NCI-H1436 treated with DMSO at 0.1 percent for 48 hours (cell line): ENCODE measurements at places on chromosomes 3 and 15.
A peak's percentile ranks its signal among the peaks of the same experiment; 100 is the strongest.

GRCh38 chr15:52717924-52718323, 38.7 kb upstream of the ATOSA start:
- DNase-seq = no peak

DNA sequence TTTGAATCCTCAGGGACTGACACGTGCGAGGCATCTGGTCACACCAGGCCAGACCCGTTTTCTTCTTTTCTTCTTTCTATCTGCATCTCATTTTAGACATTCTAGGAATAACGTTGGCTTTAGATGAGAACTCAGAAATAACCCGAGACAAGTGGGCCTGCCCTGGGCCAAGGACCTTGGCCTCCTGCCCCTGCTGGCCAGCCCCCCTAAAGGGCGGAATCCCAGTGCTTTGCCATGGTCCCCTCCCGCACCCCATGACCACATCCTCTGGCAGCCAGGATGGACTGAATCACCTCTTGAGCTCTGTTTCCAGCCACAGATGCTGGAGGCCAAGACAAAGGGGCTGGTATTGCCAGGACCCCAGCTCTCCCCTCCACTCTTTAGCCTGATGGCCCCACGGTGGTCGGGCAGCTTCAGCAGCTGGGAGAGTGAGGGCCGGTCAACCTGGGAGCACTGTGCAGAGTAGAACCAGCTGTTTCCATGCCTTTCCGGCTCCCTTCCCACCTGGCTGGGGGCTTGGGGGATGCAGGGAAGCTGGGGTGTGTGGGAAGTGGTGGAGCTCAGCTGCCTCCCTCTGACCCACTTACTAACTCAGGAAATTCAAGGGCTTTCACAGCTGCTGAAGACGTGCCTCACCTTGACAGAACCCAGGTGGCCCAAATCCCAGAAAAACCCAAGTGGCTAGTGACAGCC, 190.9 kb downstream of the FAM43A start:
- no peak for DNase-seq

GRCh38 chr15:25790000-25790660, 73.0 kb downstream of the ATP10A start:
- DNase-seq = no peak

GRCh38 chr3:34407281-34407680, 608.9 kb downstream of the PDCD6IP start:
- no peak for DNase-seq

DNA sequence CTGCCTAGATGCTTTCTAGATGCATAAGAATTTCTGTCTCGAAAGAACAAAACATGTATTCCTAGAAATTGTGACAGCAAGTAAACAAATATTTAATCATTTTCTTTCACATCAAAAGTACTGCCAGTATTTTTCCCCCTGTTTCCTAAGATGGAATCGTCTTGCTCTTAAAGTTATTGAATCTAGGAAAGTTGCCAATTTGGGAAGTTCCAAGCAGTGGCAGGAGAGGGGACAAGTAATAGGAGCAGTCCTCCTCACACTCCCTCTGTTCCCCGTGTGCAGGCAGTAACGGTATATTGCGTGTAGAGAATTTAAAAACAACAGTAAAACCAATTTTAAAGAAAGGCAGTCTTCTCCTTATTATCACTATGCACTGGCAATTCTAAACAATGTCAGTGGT, 619.8 kb downstream of the TBL1XR1 start:
- DNase-seq = no peak

- DNase-seq = no peak
Measured at GRCh38 chr3:168839653-168840052, 743.9 kb upstream of the GOLIM4 start.

- DNase-seq = no peak
Measured at GRCh38 chr3:102092617-102093466, 243.5 kb downstream of the NFKBIZ start.

GRCh38 chr3:14307656-14308302, 94.6 kb upstream of the SLC6A6 start:
- DNase-seq = no peak

DNA sequence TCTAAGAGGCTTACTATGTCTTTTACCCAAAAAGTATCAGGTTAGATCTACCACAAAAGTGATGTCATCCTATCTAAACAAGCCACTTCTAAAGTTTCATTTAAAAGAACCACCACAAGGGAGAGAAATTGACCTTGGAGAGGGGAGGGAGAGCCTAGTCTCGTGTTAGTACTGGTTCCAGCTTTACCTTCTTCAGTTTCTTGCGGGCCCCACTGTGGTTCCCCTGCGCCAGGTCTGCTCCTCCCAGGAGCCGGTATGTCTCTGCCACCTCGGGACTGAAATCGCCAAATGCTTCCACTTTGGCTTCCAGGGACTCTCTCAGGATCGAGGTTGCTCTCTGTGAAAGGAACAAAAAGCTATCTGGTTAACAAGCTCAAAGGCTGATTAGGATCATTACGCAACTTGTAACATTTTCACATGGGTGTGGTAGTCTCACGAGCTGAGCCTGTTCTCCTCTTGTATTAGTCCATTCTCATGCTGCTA, 51.1 kb downstream of the SYNM start:
- no peak for DNase-seq

DNA sequence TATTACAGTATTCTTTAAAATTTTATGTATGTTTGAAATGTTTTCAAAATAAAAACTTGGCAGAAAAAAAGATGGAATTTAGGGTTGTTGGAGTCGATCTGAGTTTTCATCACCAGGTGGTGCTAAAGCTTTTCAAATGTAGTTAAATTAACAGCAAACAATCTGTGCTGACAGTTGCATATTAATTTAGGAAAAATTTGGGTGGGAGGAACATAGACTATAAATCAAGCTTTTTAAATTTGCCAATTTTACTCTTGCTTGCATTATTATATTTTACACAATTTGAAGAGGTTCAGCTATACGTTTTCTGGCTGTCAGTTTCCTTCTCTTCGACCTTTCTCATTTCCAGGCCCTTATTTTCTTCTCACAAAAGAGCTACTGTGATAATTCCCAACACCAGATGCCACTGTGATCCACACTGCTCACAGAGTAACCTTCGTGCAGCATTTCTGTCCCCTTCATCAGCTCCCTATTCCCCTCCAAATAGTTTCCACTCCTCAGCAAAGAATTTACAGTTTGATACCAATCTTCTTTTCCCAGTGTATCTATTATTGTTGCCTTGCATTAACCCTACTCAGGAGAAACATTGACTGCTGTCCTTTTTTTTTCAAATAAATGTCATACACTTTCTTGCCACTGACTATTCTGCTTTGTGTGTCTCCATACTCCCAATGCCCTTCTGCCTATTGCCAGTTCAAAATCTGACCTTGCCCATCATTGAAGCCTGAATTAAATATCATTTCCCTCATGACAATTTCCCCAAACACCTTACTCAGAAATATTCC, 53.4 kb upstream of the EIF5A2 start:
- no peak for DNase-seq

DNA sequence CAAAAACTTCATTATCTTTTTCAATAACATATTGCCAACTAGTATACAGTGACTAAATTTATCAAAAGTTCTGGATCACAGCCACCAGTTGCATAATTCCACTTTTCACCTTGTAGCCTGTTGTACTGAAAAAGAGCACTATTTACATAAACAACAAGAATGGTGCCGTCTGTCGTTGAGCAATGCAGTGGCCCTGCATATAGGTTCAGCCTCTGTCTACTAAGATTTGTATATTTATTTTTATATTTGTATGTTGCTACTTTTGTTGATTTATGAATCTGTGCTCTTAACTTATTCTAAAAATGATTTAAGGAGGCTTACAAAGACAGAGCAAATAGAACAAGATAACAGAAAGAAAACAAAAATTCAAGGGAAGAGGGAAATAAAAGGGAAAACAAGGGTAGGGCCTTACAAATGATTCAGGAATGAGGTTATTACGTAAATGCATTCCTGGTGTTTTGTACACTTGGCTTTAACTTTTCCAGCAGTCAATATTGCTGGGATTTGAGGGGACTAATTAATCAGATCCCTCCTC, 257.6 kb upstream of the STT3B start:
- no peak for DNase-seq

DNA sequence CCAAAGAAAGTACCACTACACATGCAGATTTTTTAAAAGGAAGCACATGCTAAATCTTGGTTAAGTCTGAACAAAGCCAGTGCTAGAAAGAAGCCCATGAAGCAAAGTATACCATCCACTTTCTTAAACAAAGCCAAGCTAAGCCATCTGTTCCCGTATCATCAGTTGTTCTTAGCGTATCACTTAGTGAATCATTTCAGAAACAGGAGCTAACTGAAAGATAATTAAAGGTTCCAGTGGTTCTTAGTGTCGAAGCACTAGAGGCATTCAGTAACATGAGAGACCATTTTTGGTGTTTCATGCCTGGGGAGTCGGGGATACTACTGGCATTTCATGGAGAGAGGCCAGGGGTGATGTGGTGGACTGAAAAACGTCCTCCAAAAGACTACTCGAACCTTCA, 12.8 kb downstream of the UBXN7 start:
- DNase-seq = no peak

DNA sequence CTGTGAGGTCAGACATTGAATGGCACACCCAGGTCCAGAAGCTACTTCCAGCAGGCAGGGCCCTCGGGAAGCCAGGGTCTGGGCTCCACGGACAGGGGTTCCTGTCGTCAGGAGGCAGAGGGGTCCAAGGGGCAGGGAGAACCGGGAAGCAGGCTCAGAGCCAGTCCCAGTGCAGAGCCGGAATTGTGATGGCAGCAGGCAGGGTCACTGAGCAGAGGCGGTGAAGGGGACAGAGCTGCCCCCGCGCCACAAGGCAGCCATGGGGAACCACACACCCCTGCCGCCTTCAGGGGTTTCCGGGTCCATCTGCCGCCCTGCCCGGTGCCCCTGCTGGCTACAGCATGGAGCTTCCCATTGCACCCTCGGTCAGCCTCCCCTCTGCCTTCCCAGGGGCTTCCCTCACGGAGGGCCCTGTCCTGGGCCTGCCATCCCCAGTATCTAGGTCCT, 136.9 kb downstream of the NSMCE3 start:
- DNase-seq = no peak

GRCh38 chr3:128487813-128488635, 5.0 kb downstream of the GATA2 start:
- no peak for DNase-seq

- no peak for DNase-seq
Measured at GRCh38 chr3:128763967-128764366, 38.0 kb downstream of the RAB7A start.

GRCh38 chr15:51132384-51133139, 37.9 kb upstream of the TNFAIP8L3 start:
- no peak for DNase-seq

DNA sequence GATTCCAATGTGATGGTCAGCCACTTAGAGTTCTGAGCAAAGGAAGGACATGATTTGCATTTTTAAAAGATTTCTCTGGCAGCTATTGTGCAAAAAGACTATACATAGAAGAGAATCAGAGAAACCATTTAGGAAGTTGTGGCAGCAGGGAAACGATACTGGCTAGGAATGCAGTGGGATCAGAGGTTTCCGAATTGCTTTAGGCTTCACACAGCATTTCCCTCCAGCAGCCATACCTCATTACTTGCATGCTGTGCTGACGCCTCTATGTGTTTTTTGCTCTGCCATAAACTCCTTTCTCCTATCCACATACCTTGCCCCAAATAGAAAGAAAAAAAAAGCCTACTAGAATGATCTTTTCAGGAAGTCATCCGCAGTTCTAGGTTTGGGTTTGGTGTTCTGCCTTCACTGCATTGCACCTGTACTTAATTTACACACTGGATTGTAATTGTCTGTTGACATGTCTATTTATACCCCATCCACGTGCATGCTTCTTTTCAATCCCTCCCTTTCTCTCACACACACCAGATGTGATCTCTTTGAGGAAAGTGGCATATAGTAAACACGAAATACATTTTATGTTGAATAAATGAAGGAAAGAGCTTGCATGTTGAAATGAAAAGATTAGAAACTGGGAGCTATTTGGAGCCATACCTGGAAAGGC, 860.3 kb upstream of the SEMA6D start:
- DNase-seq = peak; percentile 47

- no peak for DNase-seq
Measured at GRCh38 chr15:43930079-43930478, 103.3 kb downstream of the WDR76 start.

GRCh38 chr3:40768046-40768445, 243.3 kb downstream of the ZNF621 start:
- no peak for DNase-seq

GRCh38 chr15:87032295-87032694, 952.6 kb downstream of the AGBL1 start:
- no peak for DNase-seq

DNA sequence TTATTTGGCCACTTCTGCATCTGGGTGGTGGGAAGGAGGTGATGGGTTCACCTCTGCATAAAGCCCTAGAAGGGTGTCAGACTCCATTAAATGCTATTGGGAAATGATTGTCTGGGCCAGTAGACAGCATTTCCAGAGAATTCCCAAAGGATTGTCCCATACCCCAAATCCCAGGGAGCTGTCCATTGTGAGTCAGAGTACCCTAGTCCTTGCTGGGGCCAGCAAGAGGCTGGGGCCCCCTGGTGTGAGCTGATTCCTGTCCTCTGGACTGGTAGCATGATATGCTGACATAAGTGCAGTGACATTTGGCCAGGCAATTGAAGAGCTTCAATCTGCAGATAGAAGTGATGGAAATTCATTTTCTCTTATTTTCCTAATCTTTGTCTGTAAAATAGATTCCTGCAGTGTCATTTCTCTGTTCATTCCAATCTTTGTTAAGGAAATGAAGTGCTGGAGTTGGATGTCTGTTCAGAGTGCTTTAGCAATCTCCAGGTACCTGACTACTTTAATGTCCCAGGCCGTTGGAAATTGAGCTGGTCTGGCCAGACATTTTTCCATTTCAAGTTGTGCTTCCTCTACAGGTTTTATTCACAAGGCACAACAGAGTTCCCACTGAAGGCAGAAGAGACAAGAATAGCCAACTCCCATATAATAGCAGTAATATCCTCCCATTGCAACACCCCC, 91.2 kb downstream of the RPLP1 start:
- DNase-seq = no peak

DNA sequence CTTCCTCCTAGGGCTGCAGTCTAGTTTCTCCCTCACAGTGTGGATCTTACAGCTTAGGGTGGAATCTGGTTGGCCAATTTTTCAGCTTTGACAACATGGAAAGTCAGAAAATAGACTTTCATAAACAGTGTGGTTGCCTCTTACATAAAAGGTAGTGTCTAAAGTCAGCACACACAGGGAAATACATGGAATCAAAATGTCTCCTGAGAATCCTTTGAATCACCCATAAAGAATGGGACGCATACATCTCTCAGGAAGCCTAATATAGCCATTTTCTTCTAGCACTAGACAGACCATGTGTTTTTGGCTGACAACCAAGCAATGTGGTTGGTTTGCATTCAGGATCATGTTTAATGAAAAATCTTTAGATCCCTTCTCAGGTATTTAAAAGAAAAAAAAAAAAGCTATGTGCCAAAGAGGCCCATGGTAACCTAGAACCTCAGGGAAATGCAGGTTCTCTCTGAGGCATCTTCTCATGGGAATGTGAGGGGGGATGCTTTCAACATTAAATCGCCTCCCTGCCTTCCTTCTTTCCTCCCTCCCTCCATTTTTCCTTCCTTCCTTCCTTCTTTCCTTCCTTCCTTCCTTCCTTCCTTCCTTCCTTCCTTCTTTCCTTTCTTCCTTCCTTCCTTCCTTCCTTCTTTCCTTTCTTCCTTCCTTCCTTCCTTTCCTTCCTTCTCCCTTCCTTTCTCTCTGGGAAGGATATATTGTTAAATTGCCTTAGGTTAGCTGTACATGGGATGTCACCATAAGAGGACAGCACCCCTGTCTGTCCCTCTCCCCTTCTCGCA, 34.3 kb upstream of the ZBTB38 start:
- DNase-seq = no peak
